Placental epithelial cell (primary cell): ENCODE measurements at places on chromosomes 11 and 22. TPM values are rescaled to one million over a fixed set of nuclear protein-coding genes. Genes with fewer than 3 reads are reported as not detected.

Gene TRIM44
- total RNA-seq = 12.6 and 20.9 TPM in 2 replicates

Gene MMP11
- 3.7 and 5.9 TPM in 2 replicates for total RNA-seq

Gene FAM111B
- total RNA-seq = 2.2 and 5.9 TPM in 2 replicates

Gene MYOD1
- not detected in 2 replicates for total RNA-seq
